ENCODE measurements at places on chromosomes 12 and 14.

- DNase-seq = no peak
Measured at GRCh38 chr12:67386869-67387565, 117.9 kb downstream of the CAND1 start.

DNA sequence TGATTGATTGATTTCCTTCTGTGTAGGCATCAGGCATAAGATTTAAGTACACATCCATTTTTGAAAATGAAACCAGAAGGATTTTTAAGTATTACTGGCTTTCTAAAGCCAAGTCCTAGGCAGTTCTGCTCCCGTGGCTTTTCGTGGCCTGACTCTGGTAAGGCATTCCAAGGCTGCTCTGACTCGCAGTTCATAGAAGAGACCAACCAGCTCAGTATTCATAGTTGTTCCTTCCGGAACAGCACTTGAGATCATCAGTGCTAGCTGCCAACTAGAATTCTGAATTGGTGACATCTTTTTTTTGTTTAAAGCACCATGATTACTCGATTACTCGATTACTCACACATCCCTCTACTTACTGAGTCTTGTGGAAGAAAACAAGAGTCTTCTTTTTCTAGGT lies 25.9 kb downstream of the SUDS3 start:
- no peak for DNase-seq

- no peak for DNase-seq
Measured at GRCh38 chr12:9096563-9097176, 19.0 kb downstream of the A2M start.

DNA sequence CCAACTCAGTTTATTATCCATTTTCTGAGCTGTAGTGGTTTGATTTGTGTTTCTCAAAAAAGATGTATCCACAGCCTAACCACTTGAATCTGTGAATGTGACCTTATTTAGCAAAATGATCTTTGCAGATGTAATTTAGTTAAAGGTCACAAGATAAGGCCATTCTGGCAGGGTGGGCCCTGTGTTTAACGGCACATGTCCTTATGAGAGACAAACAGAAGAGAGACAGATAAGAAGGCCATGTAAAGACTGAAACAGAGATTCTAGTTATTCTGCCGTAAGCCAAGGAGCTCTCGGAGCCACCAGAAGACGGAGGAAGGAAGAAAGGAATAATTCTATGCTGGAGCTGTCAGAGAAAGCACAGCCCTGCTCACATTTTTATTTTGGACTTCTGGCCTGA lies 374.2 kb downstream of the PRKD1 start:
- no peak for DNase-seq

DNA sequence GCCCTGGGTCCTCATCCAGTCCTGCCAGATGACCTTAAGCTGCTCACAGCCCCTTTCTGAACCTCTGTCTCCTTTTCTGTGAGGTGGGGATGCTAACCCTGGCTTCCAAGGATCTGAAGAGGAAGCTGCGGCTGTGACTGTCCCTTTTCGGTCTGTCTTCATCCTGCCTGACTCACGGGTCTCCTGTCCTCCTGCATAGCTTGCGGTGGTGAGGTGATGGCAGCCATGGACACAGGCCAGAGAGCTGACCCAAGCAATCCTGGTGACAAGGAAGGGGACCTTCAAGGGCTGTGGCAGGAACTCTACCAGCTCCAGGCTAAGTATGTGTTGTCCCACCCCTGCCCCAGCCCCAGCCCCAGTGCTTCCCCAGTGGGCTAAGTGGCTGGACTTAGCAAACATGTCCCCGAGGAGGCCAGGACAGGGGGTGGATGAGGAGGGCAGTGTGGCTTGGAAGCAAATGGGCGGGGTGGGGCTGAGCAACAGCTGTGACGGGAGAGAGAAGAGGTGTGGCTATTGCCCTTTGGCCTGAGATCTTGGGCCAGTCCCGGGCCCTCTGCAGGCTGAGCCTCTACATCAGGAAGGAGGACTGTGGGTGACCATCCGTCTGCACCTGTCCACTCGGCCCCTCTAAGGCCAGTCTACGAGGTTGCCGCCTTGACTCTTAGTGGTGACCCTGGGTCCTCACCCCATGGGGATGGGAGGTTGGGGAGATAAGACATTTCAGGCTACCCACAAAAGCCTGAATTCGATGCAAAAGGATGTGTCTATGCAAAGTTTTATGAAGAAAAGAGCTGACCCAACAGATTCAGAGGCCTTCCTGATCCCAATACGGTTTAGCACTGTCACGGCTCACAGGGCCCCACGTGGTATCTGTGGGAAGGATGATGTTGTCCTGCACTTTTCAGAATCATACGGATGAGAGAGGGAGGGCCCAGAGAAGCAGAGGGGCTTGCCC lies 1.1 kb downstream of the CCDC197 start:
- no peak for DNase-seq

- no peak for DNase-seq
Measured at GRCh38 chr14:93065272-93065730, 50.4 kb downstream of the ITPK1 start.

DNA sequence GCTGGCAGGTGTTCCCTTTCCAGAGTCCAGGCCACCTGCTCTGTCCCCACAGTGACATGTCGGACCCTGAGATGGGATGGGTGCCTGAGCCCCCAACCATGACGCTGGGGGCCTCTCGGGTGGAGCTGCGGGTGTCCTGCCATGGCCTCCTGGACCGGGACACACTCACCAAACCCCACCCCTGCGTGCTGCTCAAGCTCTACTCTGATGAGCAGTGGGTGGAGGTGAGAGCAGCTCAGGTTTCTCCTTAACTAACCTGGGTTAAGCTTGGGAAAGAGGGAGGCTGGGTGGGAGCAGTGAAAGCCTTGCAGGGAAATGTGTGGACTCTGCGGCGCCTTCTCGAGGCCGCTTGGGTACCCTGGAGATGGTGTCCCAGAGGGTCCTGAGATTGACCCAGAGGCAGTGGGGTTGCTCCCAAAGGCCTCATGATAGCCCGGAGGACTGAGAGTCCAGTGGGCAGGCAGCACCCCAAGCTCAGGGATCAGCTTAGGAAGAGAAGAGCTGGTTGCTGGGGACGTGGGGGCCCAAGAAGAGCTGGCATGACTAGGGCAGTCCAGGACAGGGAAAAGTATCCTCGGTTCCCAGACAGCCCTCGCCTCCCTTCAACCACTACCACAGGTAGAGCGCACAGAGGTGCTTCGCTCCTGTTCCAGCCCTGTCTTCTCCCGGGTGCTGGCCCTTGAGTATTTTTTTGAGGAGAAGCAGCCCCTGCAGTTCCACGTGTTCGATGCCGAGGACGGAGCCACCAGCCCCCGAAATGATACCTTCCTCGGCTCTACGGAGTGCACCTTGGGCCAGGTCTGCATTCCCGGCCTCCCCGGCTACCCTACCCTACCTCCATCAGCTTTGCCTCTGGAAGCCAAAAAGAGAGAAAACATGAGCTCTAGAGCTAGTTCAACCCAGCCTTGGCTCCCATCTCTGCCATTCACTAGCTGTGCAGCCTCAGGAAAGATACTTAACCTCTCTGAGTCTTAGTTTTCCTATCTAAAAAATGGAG lies 1.8 kb downstream of the CPNE6 start:
- DNase-seq = no peak

DNA sequence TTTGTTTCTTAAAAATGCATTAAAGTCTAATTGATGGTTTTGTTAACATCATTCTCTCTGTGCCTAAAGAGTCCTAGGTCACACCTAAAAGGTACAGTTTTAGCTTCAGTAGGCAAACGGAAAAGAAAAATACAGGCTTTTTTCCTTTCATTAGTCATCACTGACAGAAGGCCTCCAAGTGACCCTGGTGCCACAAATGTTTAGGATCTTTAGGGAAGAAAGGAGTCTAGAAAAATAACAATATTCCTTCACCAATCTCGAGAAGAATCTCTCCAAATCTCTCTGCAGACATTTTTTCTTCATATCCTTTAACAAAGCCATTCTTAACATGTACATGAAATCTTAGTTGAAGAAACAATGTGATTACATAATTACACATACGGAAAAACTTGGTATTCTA lies 2.0 kb downstream of the DENND5B start:
- no peak for DNase-seq

DNA sequence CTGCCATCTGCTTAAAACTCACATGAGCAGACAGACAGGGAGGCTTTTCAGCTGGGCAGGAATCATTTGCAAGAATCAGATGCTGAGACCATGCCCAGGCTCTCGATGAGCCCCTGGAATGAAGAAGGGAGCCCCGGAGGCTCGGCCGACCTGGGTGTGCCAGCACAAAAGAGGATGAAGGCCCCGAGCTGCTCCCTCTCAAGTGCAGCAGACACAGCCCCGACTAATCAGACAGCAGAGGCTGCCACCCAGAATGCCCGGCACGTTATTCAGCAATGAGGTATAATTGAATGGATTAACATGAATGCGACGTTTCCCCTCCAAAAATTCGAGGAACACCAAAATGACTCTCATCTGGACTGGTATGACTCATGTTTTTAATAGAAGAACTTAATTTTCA lies 58.9 kb downstream of the BCL11B start:
- DNase-seq = no peak

DNA sequence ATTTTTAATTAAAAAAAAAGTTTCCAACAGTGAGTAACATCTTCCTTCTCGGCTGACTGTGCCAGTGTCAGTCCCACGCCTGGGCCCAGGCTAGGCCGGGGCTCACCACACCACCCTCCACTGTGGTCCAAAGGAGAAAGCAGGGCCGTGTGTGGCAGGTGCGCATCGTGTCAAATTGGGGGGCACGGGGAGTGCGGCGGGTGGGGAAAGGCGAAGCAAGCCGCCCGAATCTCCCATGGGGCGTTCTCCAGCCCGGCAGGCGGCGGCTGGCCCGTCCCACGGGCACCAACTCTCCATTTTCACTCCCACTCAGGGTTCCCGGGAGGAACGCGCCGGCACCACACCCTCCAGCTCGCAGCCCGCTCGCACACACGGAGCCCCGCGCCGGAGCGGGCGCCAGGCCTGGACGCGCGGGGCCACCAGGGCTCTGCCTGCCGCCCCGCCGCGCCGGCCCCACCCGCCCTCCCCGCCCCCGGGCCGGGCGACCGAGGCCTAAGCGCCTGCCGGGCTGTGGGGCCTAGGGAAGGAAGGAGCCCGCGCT lies 604 bp downstream of the EEA1 start:
- DNase-seq = peak; percentile 41

DNA sequence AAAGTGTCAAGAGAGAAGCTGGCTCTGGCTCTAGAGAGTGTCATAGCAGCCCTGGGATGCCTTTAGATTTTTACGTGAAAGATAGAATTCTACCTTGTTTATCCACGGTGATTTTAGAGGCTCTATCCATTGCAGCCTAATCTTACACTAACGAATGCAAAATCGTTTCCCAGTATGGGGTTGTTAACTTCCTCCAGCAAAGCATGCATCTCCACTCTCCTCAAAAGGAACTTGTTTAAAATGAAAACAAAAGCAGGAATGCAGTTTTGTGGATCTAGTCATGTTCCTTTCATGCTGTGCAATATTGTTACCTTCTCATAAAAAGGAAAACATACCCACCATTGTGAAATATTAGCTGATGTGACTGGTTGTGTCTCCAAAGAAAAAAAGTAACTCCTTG lies 88.4 kb downstream of the ANO2 start:
- no peak for DNase-seq

DNA sequence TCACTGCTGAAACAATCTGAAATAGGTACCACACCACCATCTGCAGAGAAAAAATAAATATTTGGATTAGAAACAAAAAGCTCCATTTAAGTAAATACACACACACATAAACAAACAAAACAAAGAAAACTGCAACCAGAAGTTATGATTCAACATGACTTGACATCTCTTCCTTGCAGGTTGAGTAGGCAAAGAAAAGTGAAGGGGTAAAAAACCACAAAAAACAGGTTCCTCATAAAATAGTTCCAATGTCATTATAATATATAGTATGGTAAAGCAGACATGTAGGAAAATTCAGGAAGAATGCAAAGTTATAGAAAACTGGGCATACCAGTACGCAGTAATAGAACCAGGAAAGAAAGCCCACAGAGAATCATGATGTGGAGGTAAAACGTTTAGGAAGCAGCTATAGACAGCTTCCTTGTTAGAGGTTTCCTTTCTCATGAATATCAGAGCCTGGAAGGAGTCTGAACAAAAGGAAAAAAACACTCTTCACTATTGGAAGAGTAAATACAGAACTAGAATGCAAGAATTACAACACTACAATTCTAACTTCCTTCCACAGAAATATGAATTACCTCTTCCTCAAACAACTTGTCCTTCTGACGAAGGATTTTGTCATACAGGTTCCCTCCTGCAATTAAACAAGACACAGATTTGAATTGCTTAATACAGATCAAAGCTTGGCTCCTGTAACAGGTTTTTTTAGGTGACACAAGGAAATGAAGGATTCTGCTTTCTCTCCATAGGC lies 6.1 kb downstream of the NEK9 start:
- DNase-seq = no peak

- no peak for DNase-seq
Measured at GRCh38 chr12:52059582-52060497, 8.6 kb downstream of the NR4A1 start.

DNA sequence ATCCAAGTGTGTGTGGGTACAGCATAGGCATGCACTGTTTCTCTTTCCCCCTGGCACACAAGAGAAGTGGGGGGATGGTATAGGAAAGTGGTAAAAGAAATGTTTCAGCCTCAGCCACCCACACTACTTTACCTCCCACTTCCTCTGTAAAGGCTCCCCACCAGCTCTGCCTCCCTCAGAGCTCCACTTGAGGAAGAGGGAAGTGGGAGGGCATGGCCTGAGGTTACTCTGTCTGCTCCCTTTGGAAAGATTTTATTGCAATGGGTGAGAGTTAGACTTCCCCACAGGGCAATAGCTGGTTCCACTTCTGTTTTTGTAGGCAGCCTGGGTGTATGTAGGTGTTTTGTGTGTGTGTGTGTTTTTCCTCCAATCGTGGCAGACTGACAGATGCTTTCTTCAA lies 145.3 kb downstream of the SSPN start:
- DNase-seq = peak; percentile 44

DNA sequence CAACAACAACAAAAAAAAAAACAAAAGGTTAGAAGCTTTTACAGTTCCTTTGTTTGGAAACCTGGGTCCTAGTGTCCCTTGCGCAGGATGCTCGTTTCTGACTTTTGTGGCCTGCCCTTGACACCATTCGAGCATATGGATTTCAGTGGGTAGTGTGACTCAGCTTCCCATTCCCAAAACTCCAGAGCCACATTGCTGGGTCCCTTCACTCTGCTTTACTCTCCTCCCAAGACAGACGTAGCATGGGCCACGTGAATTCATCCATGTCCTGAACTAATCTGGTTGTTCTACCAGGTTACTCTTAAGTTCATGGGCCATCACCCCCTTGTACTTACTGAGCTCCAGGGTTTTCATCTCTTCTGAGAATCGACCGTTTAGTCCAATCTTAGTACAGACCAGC lies 68.0 kb upstream of the MAX start:
- DNase-seq = no peak
